ENCODE measurements at places on chromosomes 12 and 14.

DNA sequence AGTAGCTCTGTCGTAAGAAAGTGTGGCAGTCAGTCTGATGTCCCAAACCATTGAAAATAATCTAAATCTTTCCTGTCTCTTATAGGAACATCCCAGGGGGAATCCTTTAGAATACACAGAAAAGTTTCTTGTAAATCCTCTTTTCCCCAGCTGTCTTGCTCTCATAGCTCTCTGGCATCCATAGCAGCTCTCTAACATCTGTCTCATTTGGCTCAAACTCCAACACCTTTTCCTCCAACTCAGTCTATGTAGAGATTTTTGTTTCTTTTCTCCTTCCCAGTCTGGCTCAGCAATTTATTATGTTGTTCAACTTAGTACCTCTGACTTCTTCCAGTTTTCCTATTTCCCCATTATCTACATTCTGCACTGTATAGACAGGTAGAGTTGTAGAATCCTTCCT, 84.4 kb upstream of the NEDD1 start:
- no peak for DNase-seq

GRCh38 chr12:95066091-95066855, 7.1 kb downstream of the NR2C1 start:
- DNase-seq, result no peak

GRCh38 chr14:104362761-104363605, 216.6 kb upstream of the C14orf180 start:
- peak; percentile 30 for DNase-seq

DNA sequence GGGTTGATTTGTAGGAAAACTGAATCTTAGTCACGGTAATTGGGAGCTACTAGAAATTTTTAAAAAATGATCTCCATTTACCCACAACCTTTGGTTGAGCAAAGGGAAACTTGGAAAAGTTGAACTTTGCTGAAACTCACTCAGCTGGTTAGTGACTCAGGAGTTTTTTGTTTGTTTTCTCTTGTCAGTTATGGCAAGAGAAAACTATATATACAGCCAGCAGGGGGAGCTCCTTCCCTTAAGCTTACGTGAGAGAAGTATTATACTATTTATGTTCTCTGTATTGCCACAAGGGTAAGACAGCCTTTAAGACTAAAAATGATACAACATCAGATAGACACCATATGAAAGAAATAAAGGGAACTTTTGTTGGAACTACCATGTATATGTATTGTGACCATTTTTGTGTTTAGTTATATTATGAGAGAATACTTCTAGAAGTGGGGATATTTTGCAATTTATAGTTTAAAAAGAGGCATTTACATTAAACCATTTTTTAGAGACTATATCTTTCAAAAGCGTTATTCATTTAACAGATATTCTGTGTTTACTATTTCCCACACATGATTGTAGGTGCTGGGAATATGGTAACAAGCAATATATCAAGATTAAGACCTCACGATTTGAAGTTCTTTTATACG, 28.1 kb upstream of the TBC1D30 start:
- DNase-seq, result no peak

DNA sequence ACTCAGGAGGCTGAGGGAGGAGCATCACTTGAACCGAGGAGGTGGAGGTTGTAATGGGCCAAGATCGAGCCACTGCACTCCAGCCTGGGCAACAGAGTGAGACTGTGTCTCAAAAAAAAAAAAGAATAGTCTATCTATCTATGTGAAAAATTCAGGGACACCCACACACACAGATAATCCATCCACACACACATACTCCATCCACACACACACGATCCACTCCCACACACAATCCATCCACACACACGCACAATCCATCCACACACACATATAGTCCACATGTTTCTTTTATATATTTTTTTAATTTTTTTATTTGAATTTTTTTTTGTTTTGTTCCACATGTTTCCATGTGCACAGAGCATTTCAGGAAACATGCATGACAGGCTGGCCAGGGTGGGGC, 3.3 kb downstream of the SDS start:
- no peak for DNase-seq

DNA sequence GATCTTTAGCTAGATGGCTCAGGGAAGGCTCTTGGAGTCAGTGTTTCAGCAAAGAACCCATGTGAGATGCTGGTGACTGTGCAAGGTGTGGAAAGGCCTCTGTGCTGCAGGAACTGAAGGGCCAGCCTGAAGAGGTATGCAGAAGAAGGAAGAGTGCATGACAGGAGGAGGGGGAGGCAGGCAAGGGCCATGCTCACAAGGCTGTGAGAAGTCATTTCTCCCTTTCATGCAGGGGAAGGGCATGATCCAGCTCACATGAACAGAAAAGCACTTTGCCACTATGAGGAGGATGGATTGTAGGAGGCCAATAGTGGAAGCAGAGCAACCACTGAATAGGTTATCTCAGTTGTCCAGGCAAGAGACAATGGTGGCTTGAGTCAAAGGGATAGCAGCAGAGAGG, 83.7 kb downstream of the SSPN start:
- DNase-seq, result no peak

GRCh38 chr14:51877810-51878209, 17.4 kb downstream of the GNG2 start:
- no peak for DNase-seq

DNA sequence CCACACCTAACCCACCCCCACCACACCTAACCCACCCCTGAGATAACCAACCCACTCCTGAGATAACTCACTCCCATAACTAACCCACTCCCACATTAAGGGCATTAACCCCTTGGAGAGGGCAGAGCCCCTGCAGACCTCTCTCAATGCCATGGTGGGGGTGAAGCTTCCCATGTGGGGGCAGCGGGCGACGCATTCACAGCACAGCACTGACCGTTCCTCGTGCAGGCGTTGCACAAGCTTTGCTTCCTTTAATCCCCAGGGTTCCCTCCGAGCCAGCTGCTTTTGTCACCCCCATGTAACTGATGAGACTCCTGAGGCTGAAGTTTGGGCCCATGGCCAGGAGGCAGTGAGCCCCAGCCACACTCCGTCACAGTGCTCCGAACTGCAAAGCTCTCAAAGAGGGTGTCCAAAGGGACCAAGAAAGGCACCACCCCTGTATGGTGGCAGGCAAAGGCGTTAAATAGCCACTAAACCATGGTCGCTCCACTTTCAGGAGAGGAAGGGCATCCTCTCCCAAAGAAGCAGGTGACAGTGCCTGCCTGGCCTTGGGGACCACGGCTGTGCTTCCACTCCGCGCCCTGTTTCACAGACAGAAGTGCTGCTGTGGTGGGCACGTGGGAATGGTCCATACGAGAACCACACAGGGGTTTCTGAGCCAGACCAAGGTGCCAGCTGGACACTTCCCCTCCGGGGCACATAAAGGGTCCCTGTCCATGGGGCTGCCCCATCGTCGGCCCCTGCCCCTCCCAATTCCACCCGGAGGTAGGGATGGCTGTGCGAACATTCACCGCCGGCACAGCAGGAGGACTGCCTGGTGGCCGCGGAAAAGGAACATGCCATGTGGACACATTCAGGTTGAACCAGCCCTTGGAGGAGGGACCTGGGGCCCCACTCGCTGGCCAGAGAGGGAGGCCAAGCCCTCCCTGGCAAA, 28.3 kb downstream of the GALNT9 start:
- DNase-seq, result no peak
